Left ventricle myocardium superior (tissue), 1 donor: ENCODE measurements at places on chromosomes 13 and 19. TPM values are rescaled to one million over a fixed set of nuclear protein-coding genes. Genes with fewer than 3 reads are reported as not detected.

The PRX gene
- 4.1 TPM for total RNA-seq

The ZNF443 gene
- total RNA-seq, result 2.3 TPM

The CKM gene
- 6,589 TPM for total RNA-seq

The C1QTNF9 gene
- 3.9 TPM for total RNA-seq

The CAPN12 gene
- not detected for total RNA-seq

The KLHL26 gene
- 5.8 TPM for total RNA-seq

The PSG6 gene
- total RNA-seq, result not detected

The AMER2 gene
- not detected for total RNA-seq

The AMH gene
- 1.6 TPM for total RNA-seq

The SMAD9 gene
- 4.5 TPM for total RNA-seq
